ENCODE measurements at places on chromosomes 6 and 20.

GRCh38 chr6:162854228-162854627, 126.5 kb downstream of the PACRG start:
- no peak for DNase-seq

DNA sequence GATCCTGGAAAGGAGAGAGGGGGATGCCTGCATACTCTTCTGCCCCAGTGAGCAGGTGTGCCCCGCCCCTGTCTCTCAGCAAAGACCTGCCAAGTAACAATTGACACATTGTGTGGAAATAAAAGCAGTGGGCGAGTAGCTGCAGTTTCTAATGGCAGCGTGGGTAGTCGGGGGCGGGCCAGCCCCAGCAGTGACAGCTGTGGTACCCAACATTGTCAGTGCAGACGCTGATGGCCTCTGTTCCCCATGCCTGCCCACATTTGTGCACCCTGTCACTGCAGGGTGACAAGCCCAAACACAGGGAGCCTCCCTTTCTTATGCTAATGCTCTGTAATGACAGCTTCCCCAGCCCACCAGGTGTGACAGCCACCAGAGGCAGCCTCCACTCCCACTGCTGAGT, 491.7 kb downstream of the DHX35 start:
- no peak for DNase-seq

GRCh38 chr6:151071295-151071694, 168.5 kb upstream of the AKAP12 start:
- DNase-seq, result no peak

DNA sequence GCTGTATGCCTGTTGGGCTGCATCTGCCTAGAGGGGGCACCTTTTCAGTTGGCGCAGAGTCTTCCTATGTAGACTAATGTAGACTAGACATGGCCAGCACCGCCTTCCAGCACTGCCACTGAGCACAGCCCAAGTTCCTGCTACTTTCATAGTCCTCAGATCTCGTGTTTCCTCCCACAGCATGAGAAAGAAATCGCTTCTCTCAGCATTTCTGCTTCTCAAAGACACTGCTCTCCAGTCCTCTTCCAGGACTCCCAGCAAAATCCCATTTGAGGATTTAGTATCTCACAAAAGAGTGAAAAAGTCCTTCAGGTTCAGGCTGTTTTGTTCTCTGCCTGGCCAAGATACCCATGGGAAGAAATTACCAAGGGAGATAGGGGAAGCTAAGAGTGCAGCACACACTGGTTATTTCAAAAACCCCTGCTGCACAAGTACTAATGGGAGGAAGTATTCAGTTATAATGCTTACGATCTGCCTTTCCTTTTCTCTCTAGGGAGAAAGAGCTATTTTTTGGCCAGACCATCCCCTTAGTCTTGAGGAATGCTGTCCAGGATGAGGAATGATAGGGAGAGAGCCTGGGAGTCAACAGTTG, 35.7 kb downstream of the OGFRL1 start:
- no peak for DNase-seq

GRCh38 chr6:1832844-1833787, 223.4 kb downstream of the FOXC1 start:
- DNase-seq, result no peak

- DNase-seq, result no peak
These were observed 54.1 kb downstream of the VEGFA start for GRCh38 chr6:43823879-43824702.

DNA sequence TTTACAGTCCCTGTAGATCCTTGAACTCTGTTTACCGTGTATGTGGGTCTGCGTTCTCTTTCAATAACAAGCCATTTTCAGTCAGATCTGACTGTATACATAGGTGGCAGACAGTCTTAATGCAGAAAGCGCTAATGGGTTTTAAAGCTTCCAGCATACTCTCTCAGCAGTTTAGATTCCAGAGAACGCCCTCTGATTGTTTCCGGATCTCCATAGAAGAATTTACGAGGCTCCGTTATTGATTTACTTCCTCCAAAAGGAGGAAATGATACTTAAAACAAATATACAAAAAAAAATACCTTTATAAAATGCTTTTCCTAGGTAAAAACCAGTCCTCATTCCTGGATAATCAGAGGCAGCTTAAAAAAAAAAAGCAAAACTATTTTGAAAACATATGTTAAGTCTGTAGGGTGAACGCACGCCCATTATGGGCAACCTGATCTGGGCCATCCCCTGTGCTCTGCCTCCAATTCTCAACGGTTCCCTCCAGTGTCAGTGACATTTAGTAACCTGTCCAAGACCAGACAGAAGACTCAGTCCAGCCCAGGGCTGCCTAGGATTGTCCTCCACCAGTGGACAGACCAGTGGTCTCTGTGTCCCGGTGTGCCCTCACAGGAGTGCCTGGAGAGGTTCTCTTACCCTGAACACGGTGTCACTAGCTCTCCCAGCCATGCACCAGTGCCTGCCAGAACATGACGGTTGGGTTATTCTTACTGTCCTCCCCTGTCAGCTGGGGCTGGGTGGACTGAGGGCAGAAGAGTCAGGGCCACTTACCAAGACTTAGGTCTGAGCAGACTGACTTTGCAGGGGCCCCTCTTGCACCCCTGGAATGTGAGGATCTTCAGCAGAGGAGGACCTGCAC, 217.3 kb downstream of the ARID1B start:
- no peak for DNase-seq

- DNase-seq, result no peak
These were observed 147.1 kb upstream of the SASH1 start for GRCh38 chr6:148195511-148195910.

- no peak for DNase-seq
These were observed 29.9 kb downstream of the JPH2 start for GRCh38 chr20:44157061-44157460.

- no peak for DNase-seq
These were observed 129.5 kb upstream of the HDAC2 start for GRCh38 chr6:114100215-114100994.

DNA sequence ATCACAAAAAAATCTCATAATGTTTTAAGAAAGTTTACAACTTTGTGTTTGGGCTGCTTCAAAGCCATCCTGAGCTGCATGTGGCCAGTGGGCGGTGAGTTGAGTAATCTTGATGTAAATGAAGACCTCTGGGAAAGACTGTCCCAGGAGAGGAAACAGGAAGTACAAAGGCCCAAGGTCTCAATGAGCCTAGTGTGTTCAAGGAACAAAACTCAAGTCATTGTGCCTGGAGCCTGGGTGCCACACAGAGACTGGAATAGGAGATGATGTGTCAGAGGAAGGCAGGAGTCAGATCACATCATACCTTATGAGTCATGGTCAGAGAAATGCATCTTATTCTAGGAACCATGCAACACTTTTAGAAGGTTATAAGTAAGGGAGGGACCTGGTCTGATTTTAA, 51.5 kb downstream of the COL19A1 start:
- no peak for DNase-seq

DNA sequence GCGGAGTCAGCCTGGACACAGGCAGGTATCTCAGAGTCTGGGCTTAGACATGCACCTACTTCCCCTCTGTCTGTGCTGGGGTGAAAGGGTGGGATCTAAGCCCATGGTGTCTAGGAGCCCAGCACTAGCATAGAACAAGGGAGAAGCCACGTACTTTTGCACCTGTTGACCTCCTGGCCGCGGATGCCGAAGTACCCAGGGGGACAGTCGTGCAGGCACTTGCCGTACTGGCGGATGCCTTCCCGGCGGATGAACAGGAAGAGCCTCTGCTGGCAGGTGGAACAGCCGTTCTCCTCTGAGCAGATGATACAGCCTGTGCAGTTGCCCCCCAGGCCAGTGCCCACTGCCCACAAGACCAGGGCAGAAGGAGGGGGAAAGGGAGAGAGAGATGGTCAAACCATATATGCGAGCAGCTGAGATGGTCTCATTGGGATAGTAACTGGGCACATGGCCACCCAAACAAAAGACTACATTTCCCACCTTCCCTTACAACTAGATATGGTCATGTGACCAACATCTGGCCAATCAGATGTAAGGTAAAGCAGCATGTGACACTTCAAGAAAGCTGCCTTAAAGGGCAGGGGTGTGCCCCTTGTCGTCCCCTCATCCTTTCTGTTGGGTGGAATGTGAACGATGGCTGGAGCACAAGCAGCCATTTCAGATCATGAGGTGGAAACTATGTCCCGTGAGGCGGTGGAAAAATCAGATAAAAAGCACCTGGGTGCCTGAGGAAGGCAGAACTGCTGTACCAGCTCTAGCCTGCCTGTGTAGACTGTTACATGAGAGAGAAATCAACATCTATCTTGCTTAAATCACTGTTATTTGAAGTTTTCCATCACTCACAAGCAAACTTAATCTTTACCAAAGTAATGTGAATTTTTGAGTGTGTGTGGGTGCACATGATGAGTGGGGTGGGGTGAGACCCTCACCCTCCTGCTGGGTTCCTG, 34.0 kb downstream of the RSPO4 start:
- DNase-seq, result no peak

DNA sequence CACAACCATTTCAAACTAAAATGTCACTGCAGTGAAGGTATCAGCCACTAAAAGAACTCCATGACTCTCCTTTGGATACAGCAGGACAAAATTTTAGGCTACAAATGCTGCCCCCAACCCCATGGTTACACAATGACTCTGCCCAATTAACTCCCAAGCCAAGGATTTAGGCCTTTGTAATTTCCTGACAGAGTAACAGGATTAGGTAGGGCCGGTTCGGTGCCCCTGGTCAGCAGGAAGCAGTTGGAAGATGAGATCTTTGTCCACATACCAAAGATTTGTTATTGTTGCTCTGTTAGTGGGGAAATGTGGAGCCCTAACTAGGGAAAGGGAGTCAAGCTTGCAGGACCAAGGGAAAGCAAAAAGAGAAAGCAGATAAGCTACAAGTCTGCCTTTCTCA, 26.7 kb upstream of the RIPK1 start:
- no peak for DNase-seq

DNA sequence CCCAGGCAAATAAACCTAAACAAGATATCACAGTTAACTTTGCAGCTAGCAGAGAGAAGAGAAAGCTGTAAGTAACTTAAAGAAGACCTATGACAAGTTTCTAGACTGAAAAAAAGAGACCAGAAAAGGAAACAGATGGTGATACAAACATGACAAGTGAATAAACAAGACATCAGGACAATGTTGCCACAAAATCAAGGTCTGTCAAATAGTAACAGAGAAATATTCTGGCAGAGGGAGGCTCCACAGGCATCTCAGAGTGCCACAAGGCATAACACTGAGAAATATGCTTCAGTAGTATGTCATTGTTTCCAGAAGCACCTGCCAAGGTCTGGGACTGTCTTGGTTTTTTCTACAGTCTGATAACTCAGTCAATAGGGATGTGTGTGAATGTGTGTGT, 332.2 kb downstream of the KHDRBS2 start:
- DNase-seq, result no peak

DNA sequence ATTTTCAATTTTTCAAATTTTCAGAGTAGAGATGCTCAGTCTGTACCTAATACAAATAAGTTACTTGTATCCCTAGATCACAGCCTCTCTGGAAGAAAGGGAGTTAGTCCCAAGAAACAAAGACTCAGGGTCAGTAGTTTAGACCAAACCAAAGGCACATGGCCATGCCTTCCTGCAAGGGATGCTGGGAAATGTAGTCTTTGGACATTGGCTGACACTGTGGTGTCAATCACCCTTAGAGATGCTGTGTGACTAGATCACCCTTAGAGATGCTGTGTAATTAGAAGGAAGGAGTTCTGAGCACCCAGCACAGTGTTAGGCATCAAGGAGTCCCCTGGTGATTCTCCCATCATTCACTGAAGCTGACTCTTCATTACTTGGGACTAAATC, 202.1 kb downstream of the NFATC2 start:
- no peak for DNase-seq

- DNase-seq, result no peak
These were observed 20.7 kb downstream of the FAM50B start for GRCh38 chr6:3869632-3870527.

GRCh38 chr20:62025394-62025793, 40.3 kb downstream of the TAF4 start:
- no peak for DNase-seq

All from effector memory CD4-positive, alpha-beta T cell (primary cell).